ENCODE measurements at places on chromosomes 3 and 15.

- DNase-seq = no peak
Observed at GRCh38 chr3:78732471-78732870, 1035.3 kb downstream of the ROBO1 start.

DNA sequence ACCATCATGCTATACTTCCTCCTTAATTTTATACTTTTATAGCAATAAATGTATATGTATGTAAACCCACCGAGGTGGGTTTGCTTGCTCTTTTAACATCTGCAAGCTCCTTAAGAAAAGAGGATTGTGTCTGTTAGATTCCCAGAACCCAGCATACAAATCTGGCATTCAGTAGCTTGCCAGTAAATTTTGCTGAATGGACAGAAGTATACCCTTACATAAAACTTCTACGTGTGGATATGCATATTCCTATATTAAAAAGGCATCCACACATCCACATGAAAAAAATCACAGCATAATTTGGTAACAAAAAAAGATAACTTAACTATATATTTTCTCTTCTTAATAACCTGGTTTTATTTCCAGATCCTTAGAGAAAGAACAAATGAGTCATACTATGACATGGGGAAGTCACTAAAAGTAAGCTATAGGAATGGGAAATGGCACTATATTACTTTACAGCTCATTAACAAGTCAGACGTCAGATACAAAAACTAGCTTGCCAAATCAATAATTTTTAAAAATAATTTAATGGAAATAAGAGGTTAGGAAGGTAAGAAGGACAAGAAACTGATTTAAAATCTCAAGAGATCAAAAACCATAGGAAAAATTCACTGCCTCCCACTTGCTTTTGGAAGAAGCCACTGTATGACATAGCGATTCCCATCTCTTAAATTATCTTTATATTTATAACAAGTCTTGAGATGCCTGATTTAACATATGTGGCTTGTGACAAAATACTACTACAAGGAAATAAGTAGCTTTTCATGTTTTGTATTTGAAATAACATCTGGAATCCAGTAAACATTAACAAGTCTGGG, 68.7 kb downstream of the SUMF1 start:
- no peak for DNase-seq

- peak; percentile 0 for DNase-seq
Observed at GRCh38 chr3:4426782-4427344, 40.2 kb downstream of the SUMF1 start.

DNA sequence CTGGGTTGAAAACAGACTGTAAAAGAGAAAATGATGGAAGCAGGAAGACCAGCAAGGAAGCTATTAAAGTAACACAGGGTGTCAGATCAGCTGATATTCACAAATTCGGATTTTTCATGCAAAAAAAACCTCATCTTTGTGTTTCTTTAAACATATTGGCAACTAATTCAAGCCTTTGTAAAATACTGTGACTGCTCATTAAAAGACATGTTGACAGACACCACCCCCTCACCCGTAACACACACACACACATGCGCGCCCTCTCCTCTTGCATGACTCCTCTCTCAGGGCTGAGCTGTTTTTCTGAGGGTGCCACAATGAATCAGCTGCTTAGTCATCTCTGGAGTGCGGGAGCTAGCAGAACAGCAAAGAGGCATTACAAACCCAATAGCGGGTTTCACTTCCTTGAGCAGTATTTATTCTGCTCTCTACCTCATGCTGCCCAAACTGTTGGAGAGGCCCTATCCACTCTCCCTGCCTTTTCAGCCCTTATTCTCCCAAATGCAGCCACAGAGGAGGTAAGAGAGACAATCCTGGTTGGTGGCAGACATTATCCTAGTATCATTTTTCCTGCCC, 35.8 kb upstream of the CCDC80 start:
- peak; percentile 45 for DNase-seq

Data from NCI-H2171 treated with DMSO at 0.1 percent for 48 hours (cell line).